ENCODE measurements at places on chromosomes 11 and 22. TPM values are rescaled to one million over a fixed set of nuclear protein-coding genes. Genes with fewer than 3 reads are reported as not detected.

The SLC5A4 gene
- not detected for total RNA-seq

The SLC22A12 gene
- total RNA-seq = not detected

The ELF5 gene
- not detected for total RNA-seq

The TMPRSS6 gene
- total RNA-seq = 3.3 TPM
